Natural killer cell treated with Interleukin-12 subunit alpha and Interleukin-12 subunit beta and Interleukin-15 and Interleukin-18, amount 100 ng/mL, for 72 hours (primary cell): ENCODE measurements at places on chromosomes 16 and 17.

DNA sequence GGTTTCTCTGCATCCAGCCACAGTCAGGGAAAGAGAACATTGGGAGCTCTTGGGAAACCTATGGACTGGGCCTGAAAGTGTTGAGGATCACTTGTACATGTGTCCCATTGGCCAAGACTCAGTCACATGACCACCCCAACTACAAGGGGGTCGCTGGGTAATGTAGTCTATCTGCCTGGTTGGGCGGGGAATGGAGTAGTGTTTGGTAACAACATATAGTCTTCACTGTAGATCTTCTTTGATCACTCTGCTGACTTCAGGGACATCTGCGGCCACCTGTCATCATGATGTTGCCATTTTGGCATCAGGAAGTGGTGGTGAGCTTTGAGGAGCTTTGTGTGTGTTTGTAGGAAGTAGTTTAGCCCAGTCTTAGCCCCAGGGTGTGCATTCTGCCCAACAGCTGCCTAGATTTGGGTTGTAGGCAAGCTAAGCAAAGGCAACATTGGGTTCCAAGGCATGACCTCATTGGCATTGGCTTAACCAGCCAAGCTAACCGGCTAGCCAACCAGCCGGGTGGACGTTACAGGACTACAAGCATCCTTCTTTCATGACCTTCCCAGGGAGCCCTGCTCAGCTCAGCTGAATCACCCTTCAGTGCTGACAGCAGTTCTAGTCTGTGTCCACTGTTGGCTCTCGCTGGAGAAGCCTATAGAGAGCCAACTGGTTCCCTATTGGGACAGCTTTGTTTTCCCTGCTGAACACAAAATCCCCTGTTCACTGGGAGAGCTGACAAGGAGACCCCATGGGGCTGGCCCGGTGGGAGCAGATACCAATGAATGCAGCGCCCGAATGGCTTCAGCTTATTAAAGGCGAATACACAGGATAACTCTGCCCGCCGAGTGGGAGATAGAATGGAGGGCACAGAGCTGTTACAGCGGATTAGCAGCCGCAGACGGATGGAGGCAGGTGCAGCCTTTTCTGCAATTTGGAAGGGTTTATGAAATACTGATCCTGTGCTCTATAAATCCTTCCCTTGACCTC lies 178.6 kb downstream of the NTN1 start:
- DNase-seq = no peak

DNA sequence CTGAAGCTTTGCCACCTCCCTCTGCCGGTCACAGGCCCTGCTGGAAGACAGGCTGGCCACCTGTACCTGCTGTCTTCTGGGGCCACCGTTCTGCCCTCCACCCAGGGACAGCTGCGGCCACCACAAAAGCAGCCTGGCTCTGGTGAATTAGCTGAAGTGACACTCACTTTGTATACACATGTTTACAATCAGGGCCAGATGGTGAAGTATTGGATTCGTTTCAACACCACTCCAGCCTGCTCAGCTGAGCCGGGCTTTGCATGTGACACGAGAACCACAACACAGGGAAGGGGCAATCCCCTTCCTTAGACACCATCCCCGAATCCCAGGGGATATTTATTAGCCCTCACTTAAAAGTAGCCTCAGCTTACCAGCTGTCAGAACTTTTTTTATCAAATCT lies 191.5 kb upstream of the RPL38 start:
- DNase-seq = no peak

GRCh38 chr17:82601447-82602000 lies 46.7 kb downstream of the WDR45B start:
- no peak for DNase-seq

- DNase-seq = no peak
Measured at GRCh38 chr17:14510136-14510535, 209.3 kb downstream of the HS3ST3B1 start.

DNA sequence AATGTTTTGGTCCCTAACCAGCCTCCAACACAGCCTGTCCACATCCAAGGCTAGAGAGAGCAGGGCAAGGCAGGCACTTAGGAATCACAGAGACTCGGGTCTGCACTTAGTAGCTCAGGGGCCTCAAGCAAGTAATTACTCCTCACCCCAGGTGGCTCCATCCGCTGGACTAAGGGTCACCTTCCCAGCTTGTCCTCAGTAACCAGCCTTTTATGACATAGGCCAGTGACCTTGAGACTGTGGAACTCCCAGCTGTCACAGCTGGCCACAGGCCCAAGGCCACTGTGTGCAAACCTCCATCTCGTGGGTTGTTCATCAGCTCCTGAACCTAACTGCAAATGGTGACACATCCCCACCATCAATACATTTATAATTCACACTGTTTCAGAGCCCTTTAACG lies 68.6 kb downstream of the CDYL2 start:
- DNase-seq = no peak

GRCh38 chr16:24349320-24349719 lies 93.2 kb downstream of the CACNG3 start:
- no peak for DNase-seq

DNA sequence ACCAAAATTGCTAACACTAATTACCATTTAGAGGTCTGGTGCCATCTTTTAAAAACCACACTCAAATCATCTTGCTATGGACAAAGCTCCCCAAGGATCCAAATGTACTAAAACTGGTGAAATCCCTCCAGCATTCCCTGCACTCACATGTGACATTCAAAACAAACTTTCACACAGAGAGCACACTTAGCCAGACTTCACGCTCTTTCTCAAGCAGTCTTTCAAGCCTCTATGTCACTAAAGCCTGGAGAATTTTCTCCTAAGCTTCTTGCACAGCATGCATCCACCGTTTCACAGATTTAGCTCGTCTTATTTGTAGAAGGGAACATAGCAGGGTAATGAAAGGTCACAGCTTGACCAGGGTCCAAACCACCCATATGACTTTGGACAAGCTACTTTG lies 19.3 kb downstream of the CMTM3 start:
- no peak for DNase-seq

- no peak for DNase-seq
Measured at GRCh38 chr16:20411055-20411454, 1.7 kb downstream of the ACSM5 start.

DNA sequence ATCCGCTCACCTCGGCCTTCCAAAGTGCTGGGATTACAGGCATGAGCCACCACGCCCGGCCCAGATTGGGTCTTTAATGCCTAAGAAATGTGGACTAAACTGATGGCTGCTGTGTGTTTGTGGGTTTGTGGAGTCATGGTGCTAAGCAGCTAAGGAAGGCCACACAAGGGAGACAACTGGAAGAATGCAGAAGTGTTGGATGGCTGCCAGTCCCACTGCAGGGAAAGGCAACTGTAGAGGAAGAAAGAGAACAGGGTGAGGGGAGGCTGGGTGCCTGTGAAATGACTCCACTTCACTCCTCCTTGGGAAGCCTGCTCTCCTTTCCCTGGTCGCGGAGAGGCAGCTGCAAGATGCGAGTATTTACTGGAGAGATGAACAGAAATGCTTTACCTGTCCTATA lies 23.5 kb upstream of the SIAH1 start:
- DNase-seq = no peak

DNA sequence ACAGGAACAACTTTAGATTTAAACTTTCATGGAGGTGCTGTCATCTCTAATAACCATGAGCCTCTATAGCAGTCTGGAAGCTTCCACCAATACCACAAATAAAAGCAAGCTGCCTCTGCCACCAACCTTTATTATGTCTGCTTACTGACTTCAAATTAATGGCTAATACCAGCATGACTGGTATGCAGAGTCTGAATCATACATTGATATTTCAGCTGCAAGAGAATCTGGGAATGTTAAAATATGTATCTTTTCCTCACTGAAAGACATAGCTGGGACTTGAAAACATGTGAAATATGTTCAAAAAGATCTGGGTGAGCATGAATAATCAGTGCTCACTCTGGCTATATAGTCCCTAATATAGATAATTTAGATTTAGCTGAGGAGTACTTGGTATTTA lies 488.6 kb downstream of the CDH8 start:
- DNase-seq = no peak

- DNase-seq = no peak
Measured at GRCh38 chr17:77796176-77796860, 162.2 kb upstream of the TNRC6C start.

GRCh38 chr16:17921357-17921978 lies 415.1 kb downstream of the NPIPA8 start:
- peak; percentile 64 for DNase-seq

DNA sequence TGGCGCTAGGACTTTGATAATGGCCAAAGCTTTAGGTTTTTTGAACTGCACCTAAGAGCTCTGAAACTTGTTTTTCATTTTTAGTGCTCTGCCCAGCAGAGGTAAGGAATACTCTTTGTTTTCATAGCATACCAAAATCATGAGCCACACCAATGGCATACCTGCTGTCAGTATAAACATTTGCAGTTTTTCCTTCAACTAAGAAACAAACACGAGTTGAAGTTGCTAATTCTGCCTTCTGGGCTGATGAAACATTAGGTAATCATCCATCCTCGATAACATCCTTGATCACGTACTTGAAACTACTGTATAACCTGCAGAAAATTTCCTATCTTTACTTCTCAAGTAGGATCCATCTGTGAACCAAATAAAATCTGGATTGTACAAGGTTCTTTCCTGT lies 20.6 kb upstream of the B4GALNT2 start:
- no peak for DNase-seq

- DNase-seq = no peak
Measured at GRCh38 chr17:73546770-73547536, 97.3 kb downstream of the SDK2 start.

DNA sequence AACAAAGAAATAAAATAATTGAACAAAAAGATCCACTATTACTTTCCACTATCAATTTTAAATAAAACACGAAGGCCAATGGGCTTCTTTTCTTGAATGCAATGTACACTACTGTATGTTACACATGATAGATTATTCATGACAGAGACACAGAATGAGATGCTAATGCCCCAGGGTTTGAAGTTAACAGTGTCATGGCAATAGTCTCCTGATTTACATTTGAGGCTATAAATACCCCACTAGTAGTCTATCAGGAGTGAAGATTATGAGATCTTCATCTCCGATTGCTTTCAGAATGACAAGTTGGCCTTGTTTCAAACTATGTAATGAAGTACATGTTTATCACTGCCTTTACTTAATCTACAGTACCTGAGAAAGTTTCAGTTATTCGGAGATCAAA lies 84.4 kb downstream of the RPGRIP1L start:
- no peak for DNase-seq

DNA sequence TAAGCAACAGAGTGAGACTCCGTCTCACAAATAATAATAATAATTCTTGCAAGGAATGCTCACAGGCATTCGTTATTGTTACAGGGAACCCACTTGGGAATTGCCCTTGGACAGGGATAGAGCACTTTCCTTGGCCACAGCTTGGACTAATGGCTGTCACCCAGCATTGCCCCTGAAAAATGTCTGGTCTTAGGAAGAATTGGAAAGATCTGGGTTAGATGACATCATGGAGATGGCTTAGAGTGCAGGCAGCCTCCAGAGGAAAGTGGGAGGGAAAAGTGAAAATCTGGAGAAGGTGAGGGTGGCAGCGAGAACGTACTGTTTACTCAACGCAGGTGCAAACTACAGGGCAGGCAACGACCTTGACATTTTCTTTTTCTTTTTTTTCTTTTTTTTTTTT lies 59.3 kb upstream of the MRTFB start:
- DNase-seq = no peak

DNA sequence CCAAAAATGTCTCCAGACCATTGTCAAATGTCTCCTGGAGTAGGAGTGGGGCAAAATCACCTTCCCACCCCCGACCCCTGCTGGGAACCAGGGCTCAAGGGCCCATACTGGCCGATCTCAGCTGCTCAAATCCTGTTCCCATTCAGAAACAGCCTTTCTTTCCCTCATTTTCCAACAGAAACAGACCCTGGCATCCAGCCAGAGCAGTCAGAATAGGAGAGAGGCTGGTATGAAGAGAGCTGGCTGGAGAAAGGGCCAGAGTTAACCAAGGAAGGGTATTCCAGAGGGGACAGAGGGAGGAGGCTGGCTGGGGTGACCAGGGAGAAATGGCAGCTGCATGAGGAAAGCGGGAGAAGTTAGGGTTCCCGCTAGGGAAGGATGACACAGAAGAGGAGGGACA lies 199.1 kb downstream of the XYLT1 start:
- DNase-seq = no peak

DNA sequence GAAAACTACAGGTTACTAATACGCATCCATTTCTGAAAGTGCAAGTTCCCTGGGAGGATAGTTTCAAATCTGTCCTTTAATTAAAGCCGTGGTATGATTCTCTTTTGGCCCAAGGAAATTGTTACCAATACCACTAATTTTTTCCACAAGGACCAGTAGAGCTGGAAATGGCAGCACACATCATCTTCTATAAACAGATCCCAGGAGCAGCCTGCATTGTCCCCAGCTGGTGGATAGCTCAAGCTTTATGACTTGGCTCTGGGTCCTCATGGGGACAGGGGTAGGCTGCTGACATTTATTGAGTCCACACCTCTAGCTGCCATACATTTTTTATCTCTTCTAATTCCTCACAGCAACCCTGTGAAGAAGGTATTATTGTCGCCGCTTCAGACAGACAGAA lies 35.8 kb upstream of the BHLHA9 start:
- DNase-seq = no peak

- DNase-seq = no peak
Measured at GRCh38 chr17:39774047-39774446, 36.3 kb downstream of the GRB7 start.

DNA sequence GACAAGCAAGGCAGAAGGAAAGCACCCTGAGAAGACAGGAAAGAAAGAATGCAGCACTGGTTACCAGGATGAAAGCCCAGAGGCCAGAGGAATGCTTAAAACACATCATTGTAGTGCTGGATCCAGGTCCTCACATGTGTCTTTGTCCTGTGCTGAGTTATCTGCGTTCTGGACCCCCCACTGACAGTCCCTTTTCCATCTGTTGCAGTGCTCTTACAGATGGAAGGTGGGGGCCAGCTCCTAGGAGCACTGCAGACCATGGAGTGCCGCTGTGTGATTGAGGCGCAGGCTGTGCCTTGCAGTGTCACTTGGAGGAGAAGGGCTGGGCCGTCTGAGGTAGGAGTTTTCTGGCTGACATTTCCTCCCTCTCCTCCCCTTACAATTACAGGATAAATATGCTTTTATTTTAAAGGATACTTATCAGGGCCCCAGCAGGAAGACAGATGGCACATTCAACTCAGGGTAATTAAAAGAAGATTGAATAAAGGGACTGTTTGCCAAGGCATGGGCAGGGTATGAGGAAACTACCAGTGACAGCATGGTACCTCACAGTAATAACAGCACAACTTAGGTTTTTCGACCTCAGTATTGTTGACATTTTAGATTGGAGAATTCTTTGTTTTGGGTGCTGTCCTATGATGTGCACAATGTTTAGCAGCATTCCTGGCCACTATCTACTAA lies 3.0 kb downstream of the EME1 start:
- no peak for DNase-seq

DNA sequence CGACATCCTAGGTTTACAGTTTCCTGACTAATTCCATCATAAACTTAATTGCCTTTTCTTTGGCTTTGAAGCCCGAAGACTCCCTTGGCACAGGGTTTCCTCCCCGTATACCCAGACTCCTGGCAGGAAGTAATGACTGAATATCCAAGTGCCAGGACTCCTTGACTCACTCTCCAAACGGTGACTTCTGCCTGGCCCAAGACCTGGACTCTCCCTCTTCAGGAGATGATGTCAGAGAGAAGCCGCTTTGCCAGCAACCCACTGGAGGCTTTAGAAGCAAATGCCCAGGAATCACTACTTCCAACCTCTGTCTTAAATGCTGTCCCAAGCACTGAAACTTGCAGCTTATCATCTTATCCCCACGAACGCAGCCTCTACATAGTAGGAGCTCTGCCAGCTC lies 146.5 kb downstream of the RGS9 start:
- no peak for DNase-seq
